Spinal cord (tissue), 10 donors: ENCODE measurements at places on chromosomes 13 and 19. TPM values are rescaled to one million over a fixed set of nuclear protein-coding genes. Genes with fewer than 3 reads are reported as not detected.
A peak's percentile ranks its signal among the peaks of the same experiment; 100 is the strongest.

- DNase-seq, result peak; percentile 35
- H3K27ac ChIP-seq, result no peak overlapping the region
- no peak overlapping the region for H3K4me3 ChIP-seq
Measured at GRCh38 chr13:29901710-29902631, 51.6 kb upstream of the UBL3 start.

DNA sequence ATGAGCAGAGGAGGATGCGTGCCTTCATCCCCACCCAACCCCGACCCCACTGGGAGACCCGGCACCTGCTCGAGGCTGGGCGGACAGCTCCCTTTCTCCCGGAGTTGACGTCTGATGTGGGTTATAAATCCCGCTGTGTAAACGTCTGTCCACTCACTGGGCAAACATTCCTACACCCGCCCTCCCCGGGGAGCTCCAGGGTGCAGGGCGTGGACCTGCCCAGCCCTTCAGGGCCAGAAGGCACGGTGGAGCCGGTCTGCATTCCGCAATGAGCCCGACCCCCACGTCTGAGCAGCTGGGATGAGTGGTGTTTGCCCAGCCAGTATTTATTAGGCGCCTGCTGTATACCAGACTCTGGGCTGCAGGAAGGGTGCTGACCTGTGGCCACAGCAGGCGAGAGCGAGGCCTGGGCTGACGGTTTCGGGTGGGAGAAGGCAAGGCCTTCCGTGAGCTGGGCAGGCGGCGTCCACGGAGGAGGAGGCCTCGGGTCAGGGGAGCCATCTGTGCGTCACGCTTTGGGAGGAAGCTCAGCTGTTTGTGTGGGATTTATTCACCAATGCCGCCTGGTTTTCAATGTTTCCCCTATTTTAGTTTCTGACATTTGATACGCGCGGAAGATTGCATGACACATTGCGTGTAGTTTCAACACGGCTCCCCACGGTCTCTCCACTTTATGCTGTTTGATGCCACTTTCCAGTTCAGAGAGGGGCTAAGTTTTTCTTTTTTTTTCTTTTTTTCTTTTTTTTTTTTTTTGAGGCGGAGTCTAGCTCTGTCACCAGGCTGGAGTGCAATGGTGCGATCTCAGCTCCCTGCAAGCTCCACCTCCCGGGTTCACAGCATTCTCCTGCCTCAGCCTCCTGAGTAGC, 2.0 kb downstream of the MISP start:
- peaks cover 4% of the 10 kb centered on the region for H3K4me1 ChIP-seq
- no peaks in the 10 kb centered on the region for H3K27me3 ChIP-seq
- DNase-seq, result peak; percentile 55

- H3K4me3 ChIP-seq, result no peak overlapping the region
- H3K36me3 ChIP-seq, result peaks cover 19% of the 10 kb centered on the region
- H3K4me1 ChIP-seq, result peaks cover 8% of the 10 kb centered on the region
- H3K27ac ChIP-seq, result no peak overlapping the region
- no peaks in the 10 kb centered on the region for H3K27me3 ChIP-seq
Measured at GRCh38 chr13:112696001-112696868, 6.4 kb downstream of the ATP11A start.

- H3K27me3 ChIP-seq, result no peaks in the 10 kb centered on the region
- no peaks in the 10 kb centered on the region for H3K36me3 ChIP-seq
- no peak overlapping the region for H3K4me3 ChIP-seq
- no peaks in the 10 kb centered on the region for H3K4me1 ChIP-seq
- no peak for DNase-seq
- H3K27ac ChIP-seq, result no peak overlapping the region
Measured at GRCh38 chr13:92054389-92054788, 656.0 kb downstream of the GPC5 start.

GRCh38 chr13:90547272-90547790, 800.2 kb upstream of the MIR17HG start:
- H3K27me3 ChIP-seq, result no peaks in the 10 kb centered on the region
- no peaks in the 10 kb centered on the region for H3K4me1 ChIP-seq
- no peaks in the 10 kb centered on the region for H3K36me3 ChIP-seq
- H3K4me3 ChIP-seq, result no peak overlapping the region
- no peak overlapping the region for H3K27ac ChIP-seq
- no peak for DNase-seq

DNA sequence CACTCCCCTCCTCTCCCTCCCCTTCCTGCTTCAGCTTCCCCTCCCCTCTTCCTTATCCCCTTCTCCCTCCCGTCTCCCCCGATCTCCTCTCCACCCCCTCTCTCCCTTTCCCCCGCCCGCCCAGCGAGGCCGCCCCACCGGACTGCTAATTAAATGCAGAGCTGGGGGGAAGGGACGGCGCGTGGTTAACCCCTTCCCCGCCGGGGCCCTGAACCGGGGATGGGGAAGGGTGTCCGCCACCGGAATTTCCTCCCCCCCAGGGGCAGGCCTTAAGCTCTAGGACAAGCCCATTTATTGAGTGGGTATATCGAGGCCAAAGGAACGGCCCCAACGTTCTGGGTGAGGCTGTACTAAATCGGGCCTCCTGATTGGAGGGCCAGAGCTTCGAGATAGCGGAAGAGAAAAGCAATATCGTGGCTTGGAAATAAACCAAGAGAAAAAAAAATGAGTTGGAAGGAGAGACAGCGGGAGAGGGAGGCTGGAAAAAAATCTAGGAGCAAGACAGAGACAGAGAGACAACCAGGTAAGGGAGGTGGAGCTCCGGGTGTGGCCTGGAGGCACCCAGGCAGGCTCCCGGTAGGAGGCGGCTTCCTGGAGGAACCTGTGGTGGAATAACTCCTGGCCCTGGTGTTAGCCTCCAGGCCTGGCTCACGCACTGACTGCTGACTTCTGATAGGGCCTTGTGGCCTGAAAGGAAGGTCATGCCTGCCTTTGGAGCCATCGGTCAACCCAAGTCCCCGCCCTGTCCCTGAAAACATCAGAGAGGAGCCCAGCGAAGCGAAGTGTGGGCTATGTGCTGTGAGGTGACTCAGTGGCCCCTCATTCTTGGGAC, 11.6 kb upstream of the JUND start:
- H3K27ac ChIP-seq, result peak overlapping the region; percentile 98
- no peak for DNase-seq
- peaks cover 43% of the 10 kb centered on the region for H3K4me1 ChIP-seq
- peak overlapping the region; percentile 88 for H3K4me3 ChIP-seq
- no peaks in the 10 kb centered on the region for H3K36me3 ChIP-seq

- H3K4me3 ChIP-seq, result no peak overlapping the region
- H3K27me3 ChIP-seq, result no peaks in the 10 kb centered on the region
- DNase-seq, result no peak
- H3K27ac ChIP-seq, result no peak overlapping the region
- H3K36me3 ChIP-seq, result peaks cover 91% of the 10 kb centered on the region
Measured at GRCh38 chr19:46731584-46731983, 14.3 kb upstream of the FKRP start.

GRCh38 chr13:101140087-101140770, 276.1 kb downstream of the NALCN start:
- no peaks in the 10 kb centered on the region for H3K4me1 ChIP-seq
- H3K27ac ChIP-seq, result no peak overlapping the region
- no peak overlapping the region for H3K4me3 ChIP-seq
- H3K27me3 ChIP-seq, result no peaks in the 10 kb centered on the region
- H3K36me3 ChIP-seq, result no peaks in the 10 kb centered on the region

- H3K36me3 ChIP-seq, result peaks cover 41% of the 10 kb centered on the region
- H3K27ac ChIP-seq, result no peak overlapping the region
- H3K27me3 ChIP-seq, result no peaks in the 10 kb centered on the region
- no peak for DNase-seq
- H3K4me3 ChIP-seq, result no peak overlapping the region
Measured at GRCh38 chr13:113183450-113184129, 24.9 kb downstream of the PCID2 start.

DNA sequence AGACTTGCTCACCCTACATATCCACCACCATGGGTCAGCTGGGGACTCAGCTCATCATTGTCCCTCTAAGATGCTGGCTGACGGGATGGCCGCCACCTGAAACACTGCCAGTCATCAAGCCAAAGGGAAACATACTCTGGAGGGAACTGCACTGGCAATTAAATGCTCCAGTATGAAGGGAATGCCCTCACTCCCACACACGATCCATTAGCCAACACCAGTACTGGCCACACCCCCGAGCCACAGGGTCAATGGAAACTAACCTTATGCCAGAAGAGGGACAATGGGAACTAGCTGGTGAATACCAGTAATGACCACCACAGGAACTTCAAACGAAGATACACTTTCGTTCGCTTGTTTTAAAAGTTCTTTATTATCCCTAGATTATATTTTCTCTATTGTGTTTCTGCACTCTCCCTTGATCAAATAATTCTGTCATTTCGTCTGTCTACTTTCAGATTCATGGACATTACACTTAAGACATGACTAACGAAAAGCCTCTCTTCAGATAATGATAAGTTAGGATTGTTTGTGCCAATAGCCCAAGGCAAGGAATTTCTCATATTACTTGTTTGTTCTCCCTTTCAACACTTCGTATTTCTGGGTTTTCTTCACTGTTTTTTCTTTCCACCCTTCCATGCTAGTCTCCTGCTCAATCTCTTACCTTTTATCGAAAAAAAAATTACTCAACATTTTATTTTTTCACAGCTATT, 1.7 kb upstream of the ZNF507 start:
- no peaks in the 10 kb centered on the region for H3K36me3 ChIP-seq
- H3K4me3 ChIP-seq, result no peak overlapping the region
- H3K27me3 ChIP-seq, result no peaks in the 10 kb centered on the region
- no peak overlapping the region for H3K27ac ChIP-seq
- H3K4me1 ChIP-seq, result peaks cover 6% of the 10 kb centered on the region

GRCh38 chr19:49677231-49677900, at the start of gene PRMT1:
TSS of gene PRMT1 (plus strand) at chr19:49677271. CDS start at chr19:49677281, 10 bp downstream.
- peak within 1 kb of the TSS; percentile 100 for H3K4me3 ChIP-seq
- no peaks in the 10 kb centered on the region for H3K27me3 ChIP-seq
- no peak for DNase-seq
- peak within 1 kb of the TSS; percentile 97 for H3K27ac ChIP-seq
- peaks cover 48% of the 10 kb centered on the region for H3K4me1 ChIP-seq
- peaks cover 29% of the 10 kb centered on the region for H3K36me3 ChIP-seq

DNA sequence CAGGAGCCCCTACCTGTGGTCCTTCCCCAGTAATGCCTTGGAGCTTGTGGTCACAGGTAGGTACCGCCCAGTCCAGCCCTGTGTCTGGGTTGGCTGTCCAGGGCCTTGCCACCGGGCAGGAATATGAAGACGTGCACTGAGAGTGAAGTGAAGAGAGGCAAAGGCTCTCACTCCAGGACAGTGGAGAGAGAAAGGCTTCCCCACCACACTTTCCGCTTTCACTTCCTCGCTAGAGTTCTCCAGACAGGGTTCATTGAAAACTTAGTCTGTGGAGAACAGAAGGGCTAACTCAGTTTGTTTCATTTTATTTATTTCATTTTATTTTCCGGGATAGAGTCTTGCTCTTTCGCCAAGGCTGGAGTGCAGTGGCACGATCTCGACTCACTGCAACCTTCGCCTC, 14.2 kb downstream of the FCAR start:
- H3K27ac ChIP-seq, result no peak overlapping the region
- H3K4me3 ChIP-seq, result no peak overlapping the region
- no peaks in the 10 kb centered on the region for H3K4me1 ChIP-seq
- H3K36me3 ChIP-seq, result no peaks in the 10 kb centered on the region
- H3K27me3 ChIP-seq, result no peaks in the 10 kb centered on the region
- no peak for DNase-seq

DNA sequence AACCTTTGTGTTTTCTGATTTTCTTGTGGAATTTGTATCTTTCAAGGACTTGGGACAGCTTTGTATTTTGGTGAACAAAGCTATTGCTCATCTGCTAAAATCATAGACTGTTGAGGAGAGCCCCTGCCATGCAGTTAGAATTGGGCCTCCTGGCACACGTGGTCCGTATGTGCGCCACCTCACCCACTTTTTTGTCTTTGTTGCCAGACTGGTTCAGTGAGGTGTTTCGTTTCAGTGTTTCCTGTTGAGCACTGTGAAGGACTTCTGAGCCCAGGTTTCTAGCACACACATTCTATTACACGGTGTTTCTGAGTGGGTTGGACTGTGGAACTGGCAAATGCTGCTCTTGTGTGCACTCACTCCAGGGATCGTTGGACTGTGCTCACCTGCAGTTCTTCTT, 37.6 kb upstream of the RNF113B start:
- no peak overlapping the region for H3K27ac ChIP-seq
- no peak for DNase-seq
- H3K27me3 ChIP-seq, result no peaks in the 10 kb centered on the region
- H3K4me3 ChIP-seq, result no peak overlapping the region
- H3K36me3 ChIP-seq, result peaks cover 20% of the 10 kb centered on the region

DNA sequence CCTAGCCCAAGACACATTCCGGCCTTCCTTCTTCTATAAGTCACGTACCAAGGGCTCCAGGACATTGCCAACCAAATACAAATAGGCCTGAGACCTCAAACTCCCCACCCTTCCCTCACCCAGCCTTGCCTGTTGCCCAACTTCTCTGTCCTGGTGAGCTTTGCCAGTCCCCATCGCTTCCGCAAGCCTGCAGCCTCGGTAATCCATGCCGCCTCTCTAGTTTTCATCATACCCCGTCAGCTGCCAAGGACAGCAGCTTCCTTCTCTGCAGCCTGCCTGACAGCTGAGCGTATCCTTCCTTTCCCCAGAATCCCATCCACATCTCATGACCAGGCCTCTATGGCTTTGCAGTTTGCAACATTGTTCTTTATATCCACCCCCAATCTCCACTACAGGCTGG, 36.6 kb upstream of the POMP start:
- H3K27ac ChIP-seq, result no peak overlapping the region
- no peaks in the 10 kb centered on the region for H3K27me3 ChIP-seq
- H3K4me1 ChIP-seq, result no peaks in the 10 kb centered on the region
- H3K36me3 ChIP-seq, result no peaks in the 10 kb centered on the region
- DNase-seq, result no peak
- no peak overlapping the region for H3K4me3 ChIP-seq

DNA sequence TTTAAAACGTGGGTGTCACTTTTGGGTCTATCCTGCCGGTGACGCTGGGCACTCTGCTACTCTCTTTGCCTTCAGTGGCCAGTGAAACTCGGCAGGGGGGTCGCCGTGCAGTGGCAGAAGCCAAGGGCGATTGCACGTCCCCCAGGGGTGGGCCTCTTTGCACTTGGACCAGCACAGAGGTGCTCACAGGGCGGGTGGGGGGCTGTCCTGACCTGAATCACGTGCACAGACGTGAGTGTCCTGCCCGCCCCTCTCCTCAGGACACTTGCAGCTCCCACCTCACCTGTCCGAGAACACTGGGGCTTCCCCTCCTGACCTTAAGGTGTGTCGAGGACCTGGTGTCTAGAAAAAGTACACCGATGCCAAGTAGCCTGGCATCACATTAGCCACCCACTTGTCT, 16.1 kb downstream of the COL4A1 start:
- H3K36me3 ChIP-seq, result no peaks in the 10 kb centered on the region
- peaks cover 4% of the 10 kb centered on the region for H3K4me1 ChIP-seq
- no peak for DNase-seq
- peaks cover 1% of the 10 kb centered on the region for H3K27me3 ChIP-seq
- no peak overlapping the region for H3K27ac ChIP-seq

- no peak overlapping the region for H3K27ac ChIP-seq
- no peaks in the 10 kb centered on the region for H3K4me1 ChIP-seq
- no peak overlapping the region for H3K4me3 ChIP-seq
- no peaks in the 10 kb centered on the region for H3K27me3 ChIP-seq
- DNase-seq, result no peak
Measured at GRCh38 chr13:83577183-83577582, 305.1 kb downstream of the SLITRK1 start.

GRCh38 chr13:60435762-60436374, 38.8 kb downstream of the TDRD3 start:
- H3K4me1 ChIP-seq, result no peaks in the 10 kb centered on the region
- no peak overlapping the region for H3K27ac ChIP-seq
- H3K4me3 ChIP-seq, result no peak overlapping the region
- DNase-seq, result no peak

The ZNF560 gene
- total RNA-seq, result 0.79 TPM

The EMP3 gene
- total RNA-seq, result 77.1 TPM

The MEF2B gene
- 0.88 TPM for total RNA-seq

The STOML3 gene
- 0.69 TPM for total RNA-seq

The LRRC63 gene
- total RNA-seq, result 0.61 TPM

The C2CD4C gene
- total RNA-seq, result 9.4 TPM

The ZNF432 gene
- total RNA-seq, result 24.2 TPM

The ATP4A gene
- total RNA-seq, result not detected

The SULT2A1 gene
- total RNA-seq, result 0.17 TPM

The DNASE2 gene
- 19.7 TPM for total RNA-seq
